ENCODE measurements at places on chromosomes 13 and 19.
A peak's percentile ranks its signal among the peaks of the same experiment; 100 is the strongest.

DNA sequence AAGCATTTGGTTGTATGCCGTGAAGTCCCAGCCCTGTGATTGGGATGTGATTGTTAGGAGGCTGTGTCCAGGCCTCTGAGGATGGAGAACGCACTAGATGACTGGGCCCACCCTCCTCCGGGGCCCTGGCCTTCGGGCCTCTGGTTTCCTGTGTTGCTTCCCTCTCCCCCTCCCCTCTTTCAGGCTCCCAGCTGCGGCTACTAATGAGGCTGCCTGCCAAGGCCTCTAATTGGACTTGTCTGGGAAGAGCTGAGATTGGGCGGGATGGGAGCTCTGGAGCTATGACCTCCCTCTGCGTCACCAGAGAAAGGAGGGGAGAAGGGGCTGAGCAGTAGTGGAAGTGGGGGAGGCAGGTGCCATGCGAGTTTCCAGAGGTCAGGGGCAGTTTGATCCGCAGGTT is 9.9 kb downstream of the PTH2 start:
- DNase-seq, result no peak

DNA sequence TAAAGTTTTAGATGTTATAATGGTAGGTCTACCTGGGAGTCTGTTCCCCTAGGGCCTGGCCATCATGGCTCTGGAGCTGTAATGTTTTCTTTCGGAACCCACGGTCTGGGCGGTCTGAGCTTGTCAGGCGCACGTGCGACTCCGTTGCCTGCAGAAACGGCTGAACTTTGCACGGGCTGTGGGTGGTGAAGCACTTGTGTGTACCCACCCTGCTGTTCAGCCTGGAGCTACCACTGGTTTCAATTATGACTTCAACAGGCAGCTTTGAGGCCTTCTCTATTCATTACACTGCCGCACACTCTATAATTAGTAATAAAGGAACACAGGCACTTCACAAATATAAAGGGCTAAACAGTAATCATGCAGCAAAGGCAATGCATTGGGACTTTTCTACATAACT is 6.0 kb downstream of the PCDH8 start:
- DNase-seq, result no peak

GRCh38 chr13:68380041-68380973 is 1150.2 kb upstream of the PCDH9 start:
- no peak for DNase-seq

GRCh38 chr19:33256261-33256660 is 30.6 kb upstream of the SLC7A10 start:
- DNase-seq, result no peak

DNA sequence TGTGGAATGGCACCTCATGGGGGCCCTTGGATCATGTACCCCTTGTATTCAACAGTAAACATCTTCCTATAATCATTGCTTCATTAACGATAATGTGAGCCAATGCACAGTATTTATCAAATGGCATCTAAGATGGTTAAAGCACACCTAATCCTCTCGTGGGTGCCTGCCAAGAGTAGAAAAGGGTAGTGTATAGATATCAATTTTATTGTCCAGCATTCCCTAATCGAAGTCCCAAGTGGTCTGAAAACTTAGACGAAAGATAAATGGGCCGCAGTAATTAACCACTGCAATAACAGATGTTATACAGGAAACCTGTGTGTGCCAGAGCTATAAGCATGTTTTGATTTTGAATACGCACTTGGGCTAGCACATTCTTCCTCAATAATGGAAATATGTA is 667 bp upstream of the MBNL2 start:
- no peak for DNase-seq

GRCh38 chr19:32757189-32757588 is 37.6 kb downstream of the TDRD12 start:
- DNase-seq, result no peak

DNA sequence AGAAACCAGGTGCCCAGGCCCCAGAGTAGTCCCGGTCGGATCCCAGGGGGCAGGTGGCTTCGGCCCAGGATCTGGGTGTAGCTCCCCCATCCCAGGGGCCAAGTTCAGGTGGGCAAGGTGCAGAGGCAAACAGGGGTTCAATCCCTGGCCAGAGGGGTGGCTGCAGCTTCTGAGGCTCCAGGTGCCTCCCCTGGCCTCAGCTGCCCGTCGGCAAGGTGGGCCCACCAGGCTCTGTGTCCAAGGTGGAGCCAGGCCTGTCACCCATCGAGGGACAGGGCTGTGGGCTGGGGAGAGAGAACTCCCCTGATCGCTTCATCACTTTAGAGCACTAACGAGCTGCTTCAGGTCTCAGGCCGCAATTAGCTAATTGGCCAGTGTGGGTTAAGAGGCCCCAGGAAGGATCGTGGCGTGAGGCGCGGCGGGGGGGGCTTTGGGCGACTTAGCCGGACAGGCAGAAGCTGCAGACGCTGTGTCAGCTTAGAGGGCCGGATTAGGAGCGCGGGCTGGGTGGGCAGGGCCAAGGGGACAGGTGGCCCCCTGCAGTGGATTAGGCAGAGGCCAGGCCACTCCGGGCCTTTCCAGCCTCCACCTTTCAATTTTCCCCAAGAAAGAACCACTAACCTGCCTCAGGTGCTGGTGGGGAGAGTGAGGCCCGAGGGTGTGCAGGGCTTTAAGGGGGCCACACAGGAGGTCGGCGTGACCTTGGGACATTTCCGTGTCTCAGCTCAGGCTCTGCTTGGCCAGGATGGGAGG is 2.8 kb upstream of the RAX2 start:
- DNase-seq, result no peak

GRCh38 chr13:110799246-110800236 is 86.0 kb downstream of the ING1 start:
- DNase-seq, result peak; percentile 13

DNA sequence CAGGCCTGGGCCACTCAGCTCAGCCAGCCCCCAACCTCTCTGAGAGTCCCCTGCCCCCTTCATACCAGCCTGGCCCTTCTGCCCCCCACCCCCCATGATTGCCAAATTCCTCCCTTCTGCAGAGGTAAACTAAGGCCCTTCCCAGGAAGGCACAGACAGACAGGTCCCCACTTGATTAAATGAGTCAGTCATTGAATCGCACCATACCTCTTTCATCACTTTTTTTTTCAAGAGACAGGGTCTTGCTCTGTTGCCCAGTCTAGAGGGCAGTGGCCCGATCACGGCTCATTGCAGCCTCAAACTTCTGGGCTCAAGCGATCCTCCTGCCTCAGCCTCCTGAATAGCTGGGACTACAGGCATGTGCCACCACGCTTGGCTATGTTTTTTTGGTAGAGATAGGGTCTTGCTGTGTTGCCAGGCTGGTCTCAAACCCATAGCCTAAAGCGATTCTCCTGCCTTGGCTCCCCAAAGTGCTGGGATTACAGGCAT is 6.0 kb downstream of the PODNL1 start:
- DNase-seq, result no peak

GRCh38 chr19:6551607-6552450 is 21.0 kb downstream of the TNFSF9 start:
- no peak for DNase-seq

- no peak for DNase-seq
These were observed 5.9 kb downstream of the SHD start for GRCh38 chr19:4284974-4285373.

- DNase-seq, result no peak
These were observed 352.4 kb downstream of the KLF5 start for GRCh38 chr13:73411067-73411809.

GRCh38 chr13:75700552-75700951 is 64.4 kb downstream of the LMO7 start:
- no peak for DNase-seq

- no peak for DNase-seq
These were observed 278 bp upstream of the ZNF274 start for GRCh38 chr19:58182577-58182988.

Data from GOT3 (cell line).